Activated naive CD8-positive, alpha-beta T cell treated with anti-CD3 and anti-CD28 coated beads for 36 hours (primary cell): ENCODE measurements at places on chromosomes 16 and 17.

GRCh38 chr17:17351901-17352781 lies 49.0 kb downstream of the NT5M start:
- no peak for DNase-seq

GRCh38 chr16:19136549-19137196 lies 22.9 kb downstream of the ITPRIPL2 start:
- no peak for DNase-seq

GRCh38 chr17:6671431-6671830 lies 19.9 kb downstream of the C17orf100 start:
- no peak for DNase-seq

- DNase-seq, result no peak
Measured at GRCh38 chr17:1769822-1770477, 8.1 kb downstream of the SERPINF1 start.

DNA sequence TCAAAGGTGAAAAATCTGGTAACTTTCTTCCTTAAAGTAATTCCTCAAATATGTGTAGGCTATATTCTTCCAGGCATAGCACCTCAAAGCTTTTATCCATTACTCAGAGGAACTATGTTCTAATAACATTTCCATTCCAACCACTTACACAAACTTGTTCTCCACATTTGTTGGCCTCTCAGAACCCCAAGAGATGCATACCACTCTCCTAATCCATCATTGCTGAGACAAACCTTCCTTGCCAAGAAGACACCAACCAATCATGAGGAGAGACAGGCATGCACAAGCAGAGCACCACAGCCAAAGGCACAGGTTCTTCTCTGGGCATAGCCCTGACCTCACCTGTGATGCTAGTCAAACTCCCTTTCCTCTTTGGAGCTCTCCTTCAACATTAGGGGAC lies 20.9 kb downstream of the CDH11 start:
- no peak for DNase-seq
